SIG-M5 (cell line): ENCODE measurements at places on chromosomes 4 and X.
A peak's percentile ranks its signal among the peaks of the same experiment; 100 is the strongest.

GRCh38 chr4:152643153-152644035 lies 36.4 kb downstream of the TMEM154 start:
- DNase-seq = peak; percentile 34

DNA sequence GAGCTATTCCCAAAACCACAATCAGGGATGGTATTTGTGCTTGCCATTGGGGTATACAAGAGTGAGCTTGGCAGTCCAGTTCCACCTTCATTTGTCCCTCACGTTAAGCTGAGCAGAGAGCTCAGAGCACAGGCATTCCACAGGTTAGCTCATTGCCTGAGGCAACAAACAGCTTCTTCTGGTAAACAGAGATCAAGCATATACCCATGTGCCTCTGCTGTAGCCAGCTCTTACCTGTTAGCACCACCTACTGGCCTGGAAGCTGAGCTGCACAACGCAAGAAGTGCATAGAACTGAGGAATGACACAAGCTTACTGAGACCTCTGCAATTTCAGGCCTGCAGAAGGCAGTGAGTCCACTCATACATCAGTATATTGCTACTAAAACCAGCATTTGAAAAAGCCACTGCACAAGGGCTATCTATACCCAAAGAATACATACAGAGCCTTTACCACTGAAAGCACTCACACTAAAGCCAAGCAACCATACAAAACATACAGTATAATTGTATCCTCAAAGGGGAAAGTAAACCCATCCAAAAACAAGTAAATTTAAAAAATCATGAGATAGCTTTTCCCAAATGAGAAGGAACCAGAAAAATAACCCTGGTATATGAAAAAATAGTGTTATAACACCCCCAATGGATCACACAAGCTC lies 258.3 kb upstream of the GABRA2 start:
- DNase-seq = no peak

GRCh38 chr4:147843162-147843561 lies 111.3 kb downstream of the ARHGAP10 start:
- no peak for DNase-seq

- no peak for DNase-seq
These were observed 106.7 kb upstream of the MSX1 start for GRCh38 chr4:4752576-4753401.

DNA sequence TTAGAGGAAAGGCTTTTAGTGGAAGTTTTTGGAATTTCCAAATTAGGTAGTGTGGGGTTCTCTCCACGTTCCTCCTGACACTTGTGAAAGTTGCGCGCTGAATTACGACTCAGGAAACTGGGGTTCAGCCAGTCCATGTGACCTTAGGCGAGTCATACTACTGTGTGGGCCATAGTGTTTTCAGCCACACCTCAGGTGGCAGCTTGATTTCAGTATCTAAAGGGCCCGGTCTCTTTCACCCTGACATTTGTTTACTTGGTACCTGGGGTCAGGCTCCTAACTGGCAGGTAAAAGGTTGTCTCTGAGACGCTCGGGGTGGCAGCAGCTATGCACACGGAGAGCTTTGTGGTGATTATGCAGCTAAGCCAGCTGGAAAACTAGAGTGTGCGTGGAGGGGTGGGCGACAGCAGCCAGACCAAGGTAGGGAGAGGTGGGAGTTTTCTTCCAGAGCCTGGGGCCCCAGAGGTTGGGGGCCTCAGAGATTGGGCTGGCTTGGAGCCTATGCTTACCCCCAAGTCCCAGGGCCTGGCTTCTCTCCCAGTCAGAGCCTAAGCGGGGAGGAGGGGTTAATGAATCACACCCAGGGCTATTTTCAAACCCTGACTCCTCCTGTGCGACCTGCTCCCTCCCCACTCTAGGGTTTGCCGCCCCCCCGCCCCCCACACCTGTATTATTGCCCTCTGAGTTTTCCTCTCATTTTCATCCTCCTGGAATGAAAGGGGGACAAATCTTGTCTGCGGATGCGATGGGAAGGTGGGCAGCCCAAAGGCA lies 47.2 kb downstream of the STARD8 start:
- DNase-seq = no peak

- no peak for DNase-seq
These were observed 51.5 kb downstream of the FHIP1A start for GRCh38 chr4:151460434-151460833.

DNA sequence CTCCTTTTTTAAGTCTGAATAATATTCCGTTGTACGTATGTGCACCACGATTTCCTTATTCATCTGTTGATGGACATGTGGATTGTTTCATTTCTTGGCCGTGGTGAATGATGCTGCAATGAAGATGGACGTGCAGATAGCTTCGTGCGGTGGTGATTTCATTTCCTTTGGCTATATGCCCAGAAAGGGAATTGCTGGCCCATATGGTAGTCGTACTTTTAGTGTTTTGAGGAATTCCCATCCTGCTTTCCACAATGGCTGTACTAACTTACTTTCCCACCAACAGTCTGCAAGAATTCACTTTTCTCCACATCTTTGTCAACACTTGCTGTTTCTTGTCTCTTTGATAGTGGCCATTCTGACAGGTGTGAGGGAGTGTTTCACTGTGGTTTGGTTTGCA lies 12.8 kb downstream of the ZFP42 start:
- DNase-seq = no peak

DNA sequence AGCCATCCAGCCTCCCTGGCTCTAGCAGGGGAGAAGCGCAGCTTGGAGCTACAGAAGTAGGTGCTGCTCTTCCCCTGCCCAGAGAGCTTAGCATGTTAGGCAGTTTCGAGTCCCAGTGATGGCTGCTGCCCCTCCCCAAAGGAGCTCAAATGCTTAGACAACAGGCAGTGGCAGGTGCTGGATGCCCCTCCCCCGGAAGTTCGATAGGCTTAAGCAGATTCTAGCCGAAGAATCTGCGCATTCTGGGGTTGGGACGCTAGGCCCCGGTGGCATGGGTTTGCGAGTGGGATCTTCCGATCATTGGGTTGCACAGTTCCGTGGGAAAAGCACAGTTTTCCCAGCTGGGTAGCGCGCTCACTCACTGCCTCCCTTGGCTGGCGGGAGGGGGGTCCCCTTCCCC lies 117.2 kb downstream of the MAPK10 start:
- no peak for DNase-seq

DNA sequence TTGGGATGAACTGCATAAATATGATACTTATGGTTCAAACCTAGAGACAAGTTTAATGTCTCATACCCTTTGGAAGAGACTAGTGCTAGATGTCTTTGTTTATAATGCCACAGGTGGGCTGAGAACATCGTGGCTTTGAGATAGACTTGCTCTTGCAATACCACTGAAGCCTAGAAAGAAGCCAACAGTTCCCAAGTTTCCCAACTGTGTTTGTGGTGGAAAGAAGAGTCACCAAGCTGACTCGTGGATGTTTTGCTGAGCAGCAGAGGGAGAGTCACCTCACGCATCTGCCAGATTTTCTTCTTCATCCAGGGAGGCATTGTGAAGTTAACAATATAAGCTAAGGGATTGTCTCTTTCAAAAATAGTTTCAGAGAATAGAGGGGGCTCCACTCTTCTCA lies 1076.2 kb downstream of the C4orf33 start:
- no peak for DNase-seq

- no peak for DNase-seq
These were observed 43.5 kb downstream of the ASIC5 start for GRCh38 chr4:155822572-155822971.

GRCh38 chr4:140851032-140851636 lies 94.9 kb upstream of the TBC1D9 start:
- DNase-seq = no peak

- no peak for DNase-seq
These were observed 25.0 kb upstream of the HMGB3 start for GRCh38 chrX:150958177-150958576.

GRCh38 chrX:153554519-153555167 lies 37.2 kb downstream of the ATP2B3 start:
- DNase-seq = no peak

DNA sequence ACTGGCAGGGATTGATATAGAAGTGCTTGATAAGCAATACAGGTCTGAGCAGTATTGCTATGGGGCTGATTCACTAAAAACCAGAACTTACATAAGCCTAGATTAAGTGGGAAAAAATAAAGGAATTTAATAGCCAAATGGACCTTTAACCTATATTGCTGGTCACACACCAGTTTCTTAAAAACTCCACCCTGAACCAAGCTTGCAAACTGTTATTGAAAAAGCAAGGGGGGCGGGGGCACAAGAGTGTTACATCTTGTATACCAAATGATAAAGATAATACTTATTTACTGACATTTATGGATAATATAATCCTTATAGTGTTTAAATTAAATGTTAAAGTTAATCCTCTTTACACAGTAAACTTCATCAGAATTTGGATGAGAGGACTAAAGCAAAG lies 40.3 kb upstream of the PITX2 start:
- no peak for DNase-seq

DNA sequence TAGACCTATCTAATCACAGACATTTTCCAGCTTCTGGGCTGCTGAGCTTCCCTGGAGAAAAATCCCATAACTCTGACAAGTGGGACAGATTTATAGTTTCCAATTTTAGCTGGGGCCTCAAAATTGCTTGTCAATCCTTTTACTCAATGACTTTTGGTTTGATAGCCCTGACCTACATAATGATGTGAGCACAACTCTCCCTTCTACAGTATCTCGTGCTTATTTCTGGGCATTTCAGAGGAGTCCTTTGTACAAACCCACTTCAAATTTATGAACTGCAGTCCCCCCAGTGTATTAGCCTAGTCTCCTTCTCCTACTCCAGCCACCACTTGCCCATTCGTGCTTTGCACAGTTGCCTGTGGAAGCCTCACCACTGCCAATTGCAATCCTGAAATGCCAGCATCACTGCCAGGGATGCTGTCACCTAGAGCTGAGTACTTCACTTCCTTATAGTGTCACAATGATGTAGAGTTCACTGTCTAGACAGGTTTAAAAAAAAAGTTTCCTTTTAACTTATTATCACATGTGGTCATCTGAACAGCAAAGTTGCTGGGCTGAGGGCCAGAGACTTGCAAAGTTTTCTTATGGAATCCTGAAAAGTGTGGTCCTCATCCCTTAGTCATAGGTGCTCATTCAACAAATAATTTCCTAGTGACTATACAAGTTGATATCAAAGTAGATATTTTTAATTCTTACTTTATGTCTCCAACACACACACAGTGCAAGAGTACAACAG lies 21.2 kb downstream of the TRAM1L1 start:
- DNase-seq = no peak

DNA sequence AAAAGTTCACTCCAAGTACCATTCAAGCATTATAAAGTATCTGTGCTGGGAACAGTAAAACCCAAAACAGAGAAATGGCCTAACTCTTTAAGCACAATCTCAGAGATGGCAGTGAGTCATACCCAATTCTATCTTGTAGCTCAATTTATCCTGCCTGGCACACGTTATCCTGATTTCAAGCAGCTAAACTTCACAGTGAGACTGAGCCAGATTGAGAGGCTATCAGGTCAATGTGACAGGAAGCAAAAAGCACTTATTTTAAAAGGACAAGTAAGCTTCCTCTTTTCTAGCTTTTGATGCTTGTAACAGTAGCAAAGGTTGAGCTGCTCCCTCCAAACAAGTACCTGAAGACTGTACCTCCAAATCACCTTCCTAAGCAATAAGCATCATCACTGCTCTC lies 324.9 kb downstream of the NAF1 start:
- DNase-seq = no peak

GRCh38 chr4:96606451-96606850 lies 766.6 kb downstream of the PDHA2 start:
- DNase-seq = no peak

- no peak for DNase-seq
These were observed 2079.7 kb upstream of the AGA start for GRCh38 chr4:179521952-179522351.

- no peak for DNase-seq
These were observed 132.6 kb downstream of the FHIP1A start for GRCh38 chr4:151541389-151542071.

DNA sequence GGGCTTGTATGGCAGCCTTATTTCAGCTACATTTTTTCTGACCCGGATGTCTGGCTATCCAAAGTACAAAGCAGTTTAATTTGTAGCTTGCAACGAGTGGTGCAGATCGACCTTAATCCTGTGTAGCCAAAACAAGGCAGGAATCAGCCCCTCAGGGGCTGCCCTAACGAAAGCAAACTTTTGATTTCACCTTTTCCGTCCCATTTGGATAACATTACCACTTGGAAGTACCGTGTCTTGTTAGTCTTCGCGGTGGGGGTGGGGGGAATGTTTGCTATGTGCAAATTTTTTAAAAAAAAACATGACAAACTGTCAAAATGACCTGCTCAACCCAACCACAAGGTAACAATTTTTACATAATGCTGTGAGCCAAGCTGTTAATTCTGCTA lies 766 bp upstream of the DNAJB14 start:
- DNase-seq = no peak

DNA sequence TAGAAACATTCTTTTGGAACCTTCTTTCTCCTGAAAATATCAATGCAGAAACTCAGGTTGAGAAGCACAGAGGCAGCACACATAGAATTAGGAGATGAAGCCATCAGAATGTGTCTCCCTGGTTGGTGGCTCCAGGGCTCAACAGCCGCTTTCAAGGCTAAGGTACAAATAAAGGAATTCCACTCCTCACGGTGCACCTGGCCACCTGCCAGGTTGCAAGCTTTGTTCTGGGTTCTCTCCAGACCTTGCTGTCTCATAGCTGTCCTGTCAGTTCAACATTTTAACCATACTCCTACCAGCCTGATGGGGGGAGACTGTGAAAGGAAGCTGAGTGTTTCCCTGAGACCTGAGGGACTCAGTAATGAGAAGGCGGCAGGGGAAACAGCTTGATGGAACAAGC lies 96.3 kb upstream of the HPF1 start:
- no peak for DNase-seq

DNA sequence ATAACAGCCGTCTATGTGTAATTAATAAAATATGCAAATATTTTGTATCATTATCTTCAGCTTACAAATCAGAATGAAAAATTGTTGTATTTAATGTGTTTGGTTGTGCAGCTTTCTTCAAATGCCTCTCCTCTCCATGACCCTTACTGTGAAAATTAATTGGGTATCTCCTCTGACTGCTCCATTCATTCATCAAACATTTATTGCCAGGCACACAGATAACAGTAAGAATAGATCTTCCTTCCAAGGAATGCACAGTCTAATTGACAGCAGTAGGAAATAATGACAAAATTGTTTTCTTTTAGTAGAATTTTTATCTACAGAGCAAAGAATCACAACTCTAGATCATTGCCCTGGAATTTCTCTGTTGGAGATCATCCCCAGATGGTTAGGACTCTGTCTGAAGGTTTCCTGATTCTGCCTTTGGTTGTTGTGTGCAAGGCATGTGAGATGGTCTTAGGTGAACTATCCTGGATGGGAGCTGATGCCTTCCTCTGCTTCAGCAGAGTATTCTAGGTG lies 395.0 kb upstream of the FAT1 start:
- no peak for DNase-seq

GRCh38 chr4:188121530-188121929 lies 12.1 kb upstream of the TRIML2 start:
- no peak for DNase-seq

- no peak for DNase-seq
These were observed 89.6 kb downstream of the SHROOM2 start for GRCh38 chrX:9875801-9876200.

GRCh38 chrX:139692908-139693307 lies 15.1 kb downstream of the MCF2 start:
- DNase-seq = no peak
